Left ventricle myocardium superior (tissue), 1 donor: ENCODE measurements at places on chromosomes 7 and 10. TPM values are rescaled to one million over a fixed set of nuclear protein-coding genes. Genes with fewer than 3 reads are reported as not detected.

DNA sequence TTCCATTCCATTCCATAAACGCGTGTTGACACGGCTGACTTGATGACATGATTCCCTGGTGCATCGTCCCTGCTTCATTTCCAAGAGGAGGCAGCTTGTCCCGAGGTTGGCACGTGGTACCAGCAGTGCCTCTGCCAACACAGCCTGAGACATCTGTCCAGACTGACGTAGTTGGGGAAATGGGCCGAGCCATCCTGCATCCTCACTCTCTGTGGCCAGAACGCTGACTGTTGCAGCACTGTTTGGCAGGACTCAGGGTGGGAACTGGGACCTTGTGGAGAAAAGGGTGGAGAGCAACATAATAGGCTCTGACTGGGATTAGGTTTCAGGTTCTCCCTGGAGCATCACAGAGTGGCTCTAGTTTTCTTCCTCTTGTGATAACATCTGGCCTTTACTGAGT lies 118.6 kb upstream of the BTBD16 start:
- peak; percentile 91 for DNase-seq

GRCh38 chr10:34175121-34175520 lies 640.0 kb downstream of the PARD3 start:
- DNase-seq: no peak

- DNase-seq: no peak
These were observed 166.8 kb downstream of the SORCS1 start for GRCh38 chr10:106997721-106998120.

GRCh38 chr10:36489181-36489580 lies 636.2 kb upstream of the ANKRD30A start:
- DNase-seq: no peak

The DENND2A gene
- 14.4 TPM for total RNA-seq

- DNase-seq: no peak
These were observed 831 bp downstream of the CCDC7 start for GRCh38 chr10:32446536-32447406.

The DRGX gene
- total RNA-seq: not detected

The SYT15B gene
- 1.8 TPM for total RNA-seq

The ASNS gene
- 7.5 TPM for total RNA-seq

The MSMB gene
- total RNA-seq: not detected

The ICA1 gene
- total RNA-seq: 51.0 TPM

The MGAM2 gene
- 0.07 TPM for total RNA-seq

The FAM13C gene
- 5.4 TPM for total RNA-seq

The SFTPA1 gene
- 0.17 TPM for total RNA-seq

The C10orf105 gene
- total RNA-seq: 0.07 TPM

DNA sequence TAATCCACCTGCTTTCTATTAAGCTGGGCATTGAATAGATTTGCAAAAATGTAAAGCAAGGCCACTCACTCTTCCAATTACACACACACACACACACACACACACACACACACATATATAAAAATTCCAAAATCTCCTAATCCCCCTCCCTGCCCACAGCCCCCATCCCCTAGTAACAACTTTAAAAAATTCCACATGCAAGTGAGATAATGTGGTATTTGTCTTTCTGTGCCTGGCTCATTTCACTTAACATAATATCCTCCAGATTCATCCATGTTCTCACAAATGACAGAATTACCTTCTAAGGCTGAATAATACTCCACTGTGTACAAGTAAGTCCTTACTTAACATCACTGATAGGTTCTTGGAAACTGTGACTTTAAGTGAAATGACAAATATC lies 24.2 kb downstream of the SH2D4B start:
- no peak for DNase-seq

- no peak for DNase-seq
These were observed 32.6 kb upstream of the NME8 start for GRCh38 chr7:37815671-37816371.

DNA sequence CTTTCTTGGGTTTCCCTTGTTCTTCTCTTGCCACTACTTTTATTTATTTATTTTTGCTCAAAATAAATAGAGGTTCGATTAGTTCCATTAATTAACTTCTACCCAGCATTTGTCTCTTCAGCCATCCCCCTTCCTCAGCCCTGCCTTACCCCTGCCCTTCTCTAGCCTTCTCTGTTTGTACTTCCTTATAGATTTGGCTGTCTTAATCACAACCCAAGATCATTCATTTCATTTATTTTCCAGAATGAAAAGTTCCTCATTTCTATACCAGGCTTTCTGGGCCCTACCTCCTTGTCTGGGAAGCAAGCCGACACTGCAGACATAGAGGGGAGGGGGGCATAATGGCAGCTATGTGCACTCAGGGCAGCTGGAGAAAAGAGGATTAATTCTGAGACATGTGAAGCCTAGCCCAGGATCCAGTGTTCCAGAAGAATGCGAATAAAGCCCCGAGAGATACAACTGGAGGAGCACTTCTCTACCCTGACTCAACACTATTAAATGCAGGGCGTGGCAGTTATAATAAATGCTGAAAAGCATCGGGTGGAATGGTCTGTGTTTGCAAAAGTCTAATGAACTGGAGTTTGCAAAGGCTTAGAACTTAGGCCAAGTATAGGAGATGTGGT lies 6.4 kb upstream of the PDCD4 start:
- DNase-seq: no peak

The ETV1 gene
- total RNA-seq: 29.8 TPM

The PRTFDC1 gene
- total RNA-seq: 9.1 TPM

DNA sequence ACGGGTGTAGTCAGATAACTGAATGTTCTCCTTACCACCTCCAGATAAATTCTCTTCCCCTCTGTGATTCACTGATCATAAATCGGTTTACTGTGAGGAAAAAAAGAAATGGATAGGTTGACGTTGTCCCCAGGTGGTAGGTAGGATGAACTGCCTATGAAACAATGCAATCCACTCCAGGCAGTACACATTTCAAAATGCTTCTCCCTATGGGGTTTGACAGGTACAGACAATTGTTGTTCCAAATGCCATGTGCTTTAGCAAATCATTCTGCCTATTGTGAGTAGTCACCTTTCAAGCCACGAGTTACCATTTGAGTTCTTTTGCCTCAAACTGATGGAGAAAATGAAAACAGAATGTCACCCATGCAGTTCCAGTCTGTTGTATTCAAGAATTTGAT lies 21.8 kb downstream of the VIM start:
- DNase-seq: no peak

The APBB1IP gene
- 2.8 TPM for total RNA-seq

DNA sequence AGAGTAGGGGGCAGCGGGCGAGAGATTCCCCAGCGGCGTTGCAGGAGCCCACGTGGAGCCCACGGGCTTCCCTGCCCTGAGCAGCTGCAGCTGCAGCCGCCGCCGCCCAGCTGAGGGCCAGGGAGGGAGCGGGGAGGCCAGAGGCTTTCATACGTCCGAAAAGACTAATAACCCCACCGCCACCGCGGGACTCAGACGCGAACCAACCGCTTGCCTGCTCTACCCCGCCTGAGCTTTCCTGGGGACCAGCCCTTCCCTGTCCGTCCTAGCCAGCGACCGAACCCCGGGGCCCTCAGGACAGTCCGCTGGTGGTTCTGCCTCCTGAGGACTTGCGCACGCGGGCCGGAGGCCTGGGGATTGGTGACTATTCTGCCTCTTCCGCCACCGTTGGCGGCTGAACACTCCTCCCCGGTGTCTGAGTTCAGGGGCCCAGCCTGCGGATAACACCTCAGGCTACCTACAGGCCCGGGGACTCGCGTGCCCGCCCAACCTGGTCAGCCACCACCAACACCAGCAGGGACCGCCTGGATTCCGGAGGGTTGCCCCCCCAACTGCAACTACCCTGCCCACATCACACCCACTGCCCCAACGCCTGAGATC lies 18.4 kb downstream of the IFT22 start:
- no peak for DNase-seq

- DNase-seq: no peak
These were observed 63.4 kb upstream of the LRRC4 start for GRCh38 chr7:128094686-128095085.

The CRYGN gene
- total RNA-seq: not detected

GRCh38 chr7:1637155-1637554 lies 32.9 kb upstream of the ELFN1 start:
- no peak for DNase-seq

DNA sequence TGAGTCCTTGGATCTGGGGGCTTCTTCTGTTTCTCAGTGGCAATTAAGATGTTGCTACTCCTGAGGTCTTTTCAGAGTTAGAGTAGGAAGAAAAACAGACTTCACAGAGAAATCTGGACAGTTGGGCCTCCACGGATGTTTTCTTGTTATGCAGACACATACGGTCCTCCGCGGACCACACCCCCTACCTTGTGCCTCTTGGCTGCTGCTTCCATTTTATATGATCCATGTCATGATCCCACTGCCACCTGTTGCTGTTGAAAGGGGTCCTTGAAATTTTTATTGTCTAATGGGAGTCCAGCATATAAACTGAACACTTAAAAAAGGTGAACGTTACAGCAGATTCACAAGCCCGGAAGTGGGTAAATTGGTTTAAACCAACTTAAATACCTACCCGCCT lies 8.3 kb downstream of the CELF2 start:
- no peak for DNase-seq

GRCh38 chr10:78407966-78408365 lies 374.3 kb downstream of the RPS24 start:
- DNase-seq: no peak

GRCh38 chr7:8175929-8176369 lies 86.0 kb downstream of the ICA1 start:
- no peak for DNase-seq

The VSTM4 gene
- total RNA-seq: 12.2 TPM

The MYO1G gene
- total RNA-seq: 1.3 TPM

The COX15 gene
- total RNA-seq: 35.7 TPM

The SFTPD gene
- total RNA-seq: 0.69 TPM

DNA sequence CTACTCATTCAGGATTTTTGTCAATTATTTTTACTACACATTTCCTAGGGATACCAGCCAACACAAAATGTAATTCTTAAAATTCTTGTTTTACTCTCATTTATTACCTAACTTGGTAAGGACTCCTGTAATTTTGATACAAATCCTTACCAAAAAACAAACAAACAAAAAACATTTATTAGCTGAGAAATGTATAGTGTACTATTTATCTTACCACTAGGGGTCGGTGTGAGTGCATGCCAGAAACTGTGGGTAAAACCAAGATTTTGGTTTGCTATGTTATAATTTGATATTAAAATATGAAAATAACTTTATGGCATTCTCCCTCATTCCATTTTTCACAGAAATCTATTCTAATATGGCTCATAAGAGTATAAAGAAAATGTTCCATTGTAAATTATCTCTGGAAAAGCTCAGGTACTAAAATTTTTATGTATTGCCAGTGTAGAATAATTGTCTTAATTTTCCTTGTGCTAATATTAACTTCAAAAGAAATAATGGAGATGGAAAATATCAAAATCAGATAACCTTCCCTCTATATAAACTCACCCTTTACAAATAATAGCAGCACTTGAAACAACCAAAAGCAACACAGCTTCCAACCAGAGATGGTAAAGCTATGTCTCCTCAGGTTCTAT lies 290.8 kb upstream of the PCDH15 start:
- no peak for DNase-seq

DNA sequence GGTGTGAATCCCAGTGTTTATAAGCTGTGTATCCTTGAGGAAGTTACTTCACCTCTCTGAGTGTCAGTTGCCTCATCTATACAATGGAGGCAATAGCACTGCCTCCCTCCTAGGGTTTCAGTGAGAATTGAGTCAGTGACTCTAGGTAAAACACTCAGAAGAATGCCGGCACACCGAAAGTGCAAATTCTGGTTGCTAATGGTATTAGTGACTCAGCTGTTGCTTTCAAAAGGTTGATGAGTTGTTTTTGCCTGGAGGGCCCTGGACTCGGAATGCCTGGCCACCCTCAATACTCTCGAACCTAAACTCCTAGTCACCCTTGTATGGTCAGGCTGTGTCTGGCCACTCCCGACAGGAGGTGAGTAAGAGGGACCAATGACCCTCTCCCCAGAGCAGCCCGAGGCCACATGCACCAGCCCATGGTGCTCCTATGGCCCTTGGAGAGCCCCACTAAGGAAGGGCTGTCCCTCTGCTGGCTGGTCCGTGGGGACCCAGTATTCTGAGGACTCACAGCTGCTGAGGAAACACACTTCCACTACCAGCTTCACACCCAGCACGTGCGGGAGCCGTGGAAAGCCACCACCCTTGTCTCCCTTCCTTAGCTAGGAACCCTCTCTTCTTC lies 60.2 kb downstream of the CALML3 start:
- no peak for DNase-seq

GRCh38 chr10:131261890-131262475 lies 49.5 kb downstream of the TCERG1L start:
- DNase-seq: no peak

- no peak for DNase-seq
These were observed 44.3 kb downstream of the MACC1 start for GRCh38 chr7:20172736-20173334.

- DNase-seq: no peak
These were observed 97.0 kb downstream of the ANKRD61 start for GRCh38 chr7:6128205-6128604.

- DNase-seq: no peak
These were observed 332.0 kb upstream of the ZNF32 start for GRCh38 chr10:43980715-43981114.

DNA sequence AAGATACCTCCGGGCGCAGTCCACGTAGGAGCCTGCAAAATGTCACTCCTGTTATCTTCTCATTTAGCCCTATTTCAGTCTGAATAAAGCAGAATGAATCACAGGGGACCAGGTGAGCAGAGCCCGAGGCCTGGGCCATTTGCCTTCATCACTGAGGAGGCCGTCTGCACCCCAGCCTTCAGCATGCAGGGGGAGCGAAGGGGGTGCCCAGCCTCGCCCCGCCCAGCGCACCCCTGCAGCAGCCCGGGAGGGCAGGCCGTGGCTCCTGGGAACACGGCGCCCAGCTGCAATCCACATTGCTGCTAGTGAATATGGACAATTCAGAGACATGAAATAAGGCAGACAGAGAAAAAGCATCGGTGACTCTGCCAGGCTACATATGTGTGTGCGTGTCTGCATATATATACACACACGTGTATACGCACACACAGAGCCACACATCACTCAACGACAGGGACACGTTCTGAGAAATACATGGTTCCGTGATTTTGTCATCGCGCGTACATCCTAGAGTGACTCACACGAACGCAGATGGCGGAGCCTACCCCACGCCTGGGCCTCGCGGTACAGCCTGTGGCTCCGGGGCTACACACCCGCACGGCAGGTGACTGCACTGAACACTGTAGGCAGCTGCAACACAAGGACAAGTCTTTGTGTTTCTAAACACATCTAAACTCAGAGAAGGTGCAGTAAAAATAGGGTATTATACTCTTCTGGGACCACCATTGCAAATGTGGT lies 15.2 kb upstream of the ELFN1 start:
- peak; percentile 21 for DNase-seq

The GOLGA7B gene
- not detected for total RNA-seq
